D341Med (cell line): ENCODE measurements at places on chromosomes 6 and 20.

DNA sequence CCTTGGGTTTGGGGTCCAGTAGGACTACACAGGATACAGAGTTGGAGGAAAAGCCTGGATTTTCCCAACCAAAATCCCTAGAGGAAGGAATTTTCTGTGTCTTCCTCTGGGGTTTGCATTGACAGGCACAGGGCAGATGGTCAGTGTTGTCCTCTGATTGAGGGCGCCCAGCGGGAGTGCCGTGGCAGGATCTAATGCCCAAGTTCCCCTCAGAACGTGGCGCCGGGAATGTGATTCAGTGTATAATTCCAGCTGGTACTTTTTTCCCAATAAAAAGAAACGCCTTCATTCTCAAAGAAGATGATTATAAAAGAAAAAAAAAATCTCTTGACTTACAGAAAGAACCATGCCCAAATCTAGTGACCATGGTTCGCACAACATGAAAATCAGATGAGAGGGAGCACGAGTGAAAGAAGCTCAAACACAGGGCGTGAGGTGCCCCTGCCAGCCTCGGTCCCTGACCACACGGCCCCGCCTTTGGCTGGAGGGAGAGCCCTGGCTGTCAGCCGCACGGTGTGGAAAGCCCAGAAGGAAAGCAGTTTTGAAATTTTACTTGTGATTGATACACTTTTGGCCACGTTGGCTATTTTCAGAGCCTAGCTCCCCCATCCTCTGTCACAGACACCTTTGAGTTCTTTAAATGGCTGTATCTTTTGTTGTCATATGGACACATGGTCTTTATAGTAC is 31.6 kb downstream of the VEGFA start:
- DNase-seq: no peak

DNA sequence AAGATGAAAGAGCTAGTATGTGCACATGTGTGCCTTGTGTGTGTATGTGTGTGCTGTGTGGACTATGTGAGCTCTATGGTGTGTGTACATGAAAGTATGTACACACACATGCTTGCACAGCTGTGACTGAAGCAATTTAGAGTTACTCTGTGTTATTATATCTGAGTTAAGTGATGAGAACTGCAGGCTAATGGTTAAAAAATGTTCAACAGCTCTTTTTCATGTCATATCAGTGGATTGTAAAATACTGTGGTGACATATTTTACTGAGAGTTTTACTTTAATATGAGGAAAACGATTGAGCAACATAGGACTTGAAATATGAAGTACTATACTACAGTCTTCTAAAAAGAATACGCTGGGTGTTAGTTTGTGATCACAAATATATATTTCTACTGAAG is 195.7 kb upstream of the KCNK16 start:
- no peak for DNase-seq

DNA sequence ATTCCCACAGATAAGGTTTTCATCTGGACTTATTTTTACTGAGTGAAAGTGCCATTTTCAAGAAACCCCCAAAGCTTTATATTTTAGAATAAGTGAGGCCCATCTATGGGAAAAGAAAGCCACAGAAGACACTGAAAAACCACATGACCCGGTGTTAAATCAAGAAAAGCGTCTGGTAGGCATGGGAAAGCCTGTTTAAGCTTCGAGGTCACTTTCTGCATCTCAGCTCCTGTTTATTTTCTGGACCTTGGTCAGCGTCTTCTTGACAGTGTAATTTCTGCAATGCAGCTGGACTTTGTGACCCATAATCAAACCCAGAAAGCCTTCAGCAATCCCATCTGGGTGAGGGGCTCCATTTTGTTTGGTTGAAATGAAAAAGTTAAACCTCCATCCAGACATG is 59.6 kb upstream of the NEDD9 start:
- DNase-seq: no peak

DNA sequence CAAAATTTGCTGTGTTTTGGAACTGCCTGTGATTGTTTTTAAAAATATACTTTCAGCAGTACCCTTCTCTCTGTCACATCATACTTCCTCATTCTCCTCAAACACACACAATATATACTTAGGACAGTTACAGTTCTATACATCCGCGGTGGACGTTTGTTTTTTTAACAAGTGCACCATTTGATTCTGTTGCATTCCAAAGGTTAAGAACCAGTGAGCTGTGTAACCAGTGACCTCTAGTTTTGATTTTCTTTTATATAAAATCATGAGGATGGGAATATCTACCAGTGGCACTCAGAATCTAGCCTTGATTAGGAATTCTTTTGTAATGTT is 152.8 kb downstream of the CARMIL1 start:
- no peak for DNase-seq

DNA sequence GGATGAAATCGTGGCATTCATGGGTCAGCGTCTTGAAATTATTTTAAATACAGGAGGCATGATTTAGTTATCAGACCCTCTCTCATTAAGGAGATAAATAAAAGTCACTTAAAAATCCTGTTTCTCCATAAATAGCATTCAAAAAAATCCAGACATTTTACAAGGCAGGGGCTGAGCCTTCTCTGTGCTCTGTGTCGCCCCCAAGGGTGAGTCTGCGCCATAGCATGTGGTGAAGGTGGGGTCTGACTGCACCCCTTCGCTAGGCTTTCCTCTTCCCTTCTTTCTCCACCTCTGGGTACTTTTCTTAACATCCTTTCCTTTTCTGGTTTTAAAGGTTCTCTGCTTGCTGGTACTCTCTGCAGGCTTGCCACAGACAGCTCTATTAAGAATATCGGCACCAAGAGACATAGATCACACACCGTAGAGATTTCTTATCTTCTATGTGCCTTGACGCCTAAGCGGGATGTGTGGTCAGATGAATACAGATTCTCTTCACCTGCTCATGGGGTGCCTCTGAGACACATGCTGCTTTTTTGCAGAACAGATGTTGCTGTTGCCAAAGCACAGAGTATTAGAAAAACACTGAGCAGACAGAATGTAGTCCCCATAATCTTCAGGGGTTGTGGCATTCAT is 20.1 kb upstream of the FAM209A start:
- peak; percentile 64 for DNase-seq

- DNase-seq: no peak
These were observed 27.1 kb downstream of the RIPOR3 start for GRCh38 chr20:50664254-50664653.

GRCh38 chr20:40894237-40894630 is 134.4 kb upstream of the TOP1 start:
- DNase-seq: no peak

DNA sequence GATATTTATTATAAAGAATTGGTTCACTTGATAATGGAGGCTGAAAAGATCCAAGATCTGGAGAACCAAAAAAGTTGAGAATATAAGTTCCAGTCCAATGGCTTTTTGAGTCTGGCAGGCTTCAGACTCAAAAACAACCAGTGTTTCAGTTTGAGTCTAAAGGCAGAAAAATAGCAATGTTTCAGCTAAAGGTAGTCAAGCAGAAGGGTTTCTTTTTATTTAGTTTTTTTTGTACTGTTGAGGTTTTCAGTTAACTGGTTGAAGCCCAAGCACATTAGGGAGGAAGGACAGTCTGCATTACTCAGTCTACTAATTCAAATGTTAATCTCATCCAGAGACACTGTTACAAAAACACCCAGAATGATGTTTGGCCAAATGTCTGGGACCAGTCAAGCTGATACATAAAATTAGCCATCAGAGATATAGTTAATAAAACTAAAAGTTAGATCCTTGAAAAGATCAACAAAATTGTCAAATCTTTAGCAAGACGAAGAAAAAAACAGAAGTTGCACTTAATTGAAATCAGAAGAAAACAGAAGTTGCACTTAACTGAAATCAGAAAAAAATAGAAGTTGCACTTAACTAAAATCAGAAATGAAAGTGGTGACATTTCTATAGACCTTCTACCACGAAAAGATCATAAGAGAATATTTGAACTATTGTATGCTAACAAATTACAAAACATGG is 980.3 kb upstream of the FLRT3 start:
- DNase-seq: no peak

DNA sequence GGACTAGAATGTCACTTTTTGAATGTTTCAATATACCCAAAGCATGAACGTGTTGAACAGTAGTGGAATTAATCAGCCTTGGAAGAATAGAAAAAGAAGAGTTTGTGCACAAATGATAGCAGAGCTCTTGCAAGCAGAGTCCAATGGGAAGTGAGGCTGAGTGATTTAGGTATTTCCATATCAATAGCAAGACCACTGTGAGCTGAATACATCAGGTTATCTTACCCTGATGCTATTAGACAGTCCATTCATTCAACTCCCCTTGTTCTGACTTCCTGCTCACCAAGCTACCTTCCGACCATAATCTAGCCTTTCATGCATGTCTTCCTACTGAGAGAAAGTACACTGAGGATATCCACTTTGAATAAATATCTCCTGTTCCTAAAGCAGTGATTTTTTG is 349.2 kb upstream of the RNF217 start:
- no peak for DNase-seq

- no peak for DNase-seq
These were observed 1.1 kb upstream of the NECAB3 start for GRCh38 chr20:33675136-33675959.

- no peak for DNase-seq
These were observed 112.4 kb upstream of the SNX9 start for GRCh38 chr6:157710604-157711003.

DNA sequence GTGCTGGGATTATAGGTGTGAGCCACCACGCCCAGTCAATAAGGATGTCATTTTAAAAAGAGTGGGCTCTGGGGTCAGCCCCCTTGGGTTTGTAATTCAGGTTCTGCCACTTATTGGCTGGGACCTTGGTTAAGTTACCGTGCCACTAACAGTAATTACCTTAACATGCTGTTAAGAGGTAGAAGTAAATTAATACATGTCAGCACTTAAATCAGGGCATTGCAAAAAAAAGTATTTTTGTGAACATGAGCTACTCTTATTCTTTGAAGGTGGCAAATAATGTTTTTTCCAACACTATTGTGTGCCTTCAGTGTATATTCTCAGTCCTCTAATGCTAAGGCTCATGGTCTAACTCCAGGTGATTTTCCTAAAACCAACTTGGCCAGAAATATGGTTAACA is 109.5 kb downstream of the F13A1 start:
- DNase-seq: no peak

DNA sequence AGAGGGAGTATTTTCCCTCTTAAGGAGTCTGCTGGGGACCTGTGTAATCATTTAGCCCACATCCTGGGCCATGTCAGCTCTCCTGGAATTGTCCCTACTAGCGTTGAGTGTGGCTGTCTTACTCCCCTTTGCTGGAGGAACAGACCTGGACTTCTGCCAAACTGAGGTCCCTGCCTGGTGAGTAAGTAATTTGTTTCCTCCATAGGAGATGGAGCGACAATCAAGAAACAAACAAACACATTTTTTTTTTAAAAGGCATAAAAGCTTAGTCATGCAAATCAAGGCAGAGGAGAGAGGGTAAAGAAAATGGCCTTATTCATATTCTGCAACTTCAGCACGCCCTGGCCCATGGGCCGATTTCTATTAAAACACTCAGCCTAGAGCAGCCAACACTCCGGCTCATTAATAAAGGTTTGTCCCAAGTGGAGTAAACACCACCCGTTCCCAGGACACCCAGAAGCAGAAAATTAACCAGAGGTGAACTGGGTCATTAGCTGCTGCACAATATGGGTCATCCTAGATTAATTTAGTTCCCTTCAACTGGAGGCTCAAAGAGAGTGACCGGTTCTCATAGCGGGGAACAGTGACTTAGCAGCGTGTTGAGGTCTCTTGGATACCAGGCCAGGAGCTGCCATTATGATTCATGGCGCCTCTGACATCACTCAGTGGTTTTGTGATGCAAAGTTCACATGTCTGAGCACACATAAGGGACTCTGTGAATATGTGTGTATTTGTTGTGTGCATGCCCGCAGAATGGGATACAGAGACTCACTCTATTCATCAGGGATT is 165.0 kb upstream of the SULF2 start:
- no peak for DNase-seq

GRCh38 chr20:37901654-37902503 is 1.0 kb upstream of the VSTM2L start:
- DNase-seq: peak; percentile 76

DNA sequence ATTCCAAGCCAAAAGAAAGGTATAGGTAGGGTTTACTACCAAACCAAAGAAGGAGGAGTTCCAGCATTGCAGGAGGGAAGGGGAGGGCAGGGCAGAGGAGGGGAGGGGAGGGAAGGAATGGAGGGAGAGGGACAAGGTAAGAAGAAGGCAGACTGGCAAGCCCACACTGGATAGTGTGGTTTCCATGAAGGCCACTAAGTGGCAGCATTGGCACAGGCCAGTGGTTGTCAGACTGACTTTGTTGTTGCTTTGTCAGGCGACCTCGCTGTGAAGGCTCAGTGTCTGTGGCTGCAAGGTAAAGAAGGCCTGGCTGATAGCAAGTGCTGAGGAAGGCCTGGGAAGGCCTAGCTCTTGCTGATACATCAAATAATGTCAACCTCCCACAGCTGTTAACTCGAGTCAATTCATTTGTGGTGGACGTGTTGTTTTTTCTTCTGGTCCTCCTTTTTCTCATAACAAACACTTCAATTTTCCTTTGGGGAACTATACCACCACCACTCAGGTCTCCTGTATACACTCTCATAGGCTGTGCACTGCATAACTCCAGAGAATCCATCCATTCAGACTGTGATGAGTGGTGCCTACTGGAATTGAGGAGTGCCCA is 7.7 kb upstream of the ZNF334 start:
- DNase-seq: peak; percentile 81

GRCh38 chr6:111119571-111120329 is 32.4 kb downstream of the SLC16A10 start:
- DNase-seq: no peak

GRCh38 chr6:56649053-56649769 is 6.5 kb upstream of the DST start:
- no peak for DNase-seq

- DNase-seq: no peak
These were observed 2.0 kb upstream of the MICAL1 start for GRCh38 chr6:109457562-109457996.

- DNase-seq: no peak
These were observed 2.8 kb downstream of the PREX1 start for GRCh38 chr20:48824830-48825565.

- peak; percentile 21 for DNase-seq
These were observed 158.3 kb downstream of the GRM4 start for GRCh38 chr6:33987531-33988021.

- DNase-seq: no peak
These were observed 326 bp upstream of the BCL2L1 start for GRCh38 chr20:31723069-31723318.

DNA sequence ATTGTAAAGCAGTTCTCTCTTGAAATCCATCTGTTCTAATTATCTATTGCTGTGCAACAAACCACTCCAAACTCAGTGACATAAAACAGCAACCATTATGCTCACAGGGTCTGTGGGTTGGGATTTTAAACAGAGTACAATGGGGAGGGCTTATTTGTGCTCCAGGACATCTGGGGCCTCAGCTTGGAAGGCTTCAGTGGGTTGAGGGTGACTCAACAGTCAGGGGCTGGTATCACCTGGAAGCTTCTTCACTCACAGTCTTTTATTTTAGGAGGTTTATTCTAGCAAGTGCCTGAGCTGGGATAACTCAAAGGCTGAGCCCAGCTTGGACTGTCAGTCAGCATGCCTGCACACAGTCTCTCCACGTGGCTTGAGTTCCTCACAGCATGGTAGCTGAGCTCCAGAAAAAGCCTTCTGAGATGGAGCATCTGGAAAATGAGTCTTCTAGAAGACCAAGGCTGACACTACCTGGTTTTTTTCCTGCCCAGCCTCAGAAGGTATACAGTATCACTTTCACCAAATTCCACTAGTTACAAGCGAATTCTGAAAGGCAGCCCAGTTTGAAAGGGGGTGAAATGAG is 234.6 kb upstream of the ID4 start:
- no peak for DNase-seq

- DNase-seq: no peak
These were observed 316.2 kb downstream of the DHX35 start for GRCh38 chr20:39278230-39278788.
